NCI-H2081 (cell line): ENCODE measurements at places on chromosomes 1 and 21.

DNA sequence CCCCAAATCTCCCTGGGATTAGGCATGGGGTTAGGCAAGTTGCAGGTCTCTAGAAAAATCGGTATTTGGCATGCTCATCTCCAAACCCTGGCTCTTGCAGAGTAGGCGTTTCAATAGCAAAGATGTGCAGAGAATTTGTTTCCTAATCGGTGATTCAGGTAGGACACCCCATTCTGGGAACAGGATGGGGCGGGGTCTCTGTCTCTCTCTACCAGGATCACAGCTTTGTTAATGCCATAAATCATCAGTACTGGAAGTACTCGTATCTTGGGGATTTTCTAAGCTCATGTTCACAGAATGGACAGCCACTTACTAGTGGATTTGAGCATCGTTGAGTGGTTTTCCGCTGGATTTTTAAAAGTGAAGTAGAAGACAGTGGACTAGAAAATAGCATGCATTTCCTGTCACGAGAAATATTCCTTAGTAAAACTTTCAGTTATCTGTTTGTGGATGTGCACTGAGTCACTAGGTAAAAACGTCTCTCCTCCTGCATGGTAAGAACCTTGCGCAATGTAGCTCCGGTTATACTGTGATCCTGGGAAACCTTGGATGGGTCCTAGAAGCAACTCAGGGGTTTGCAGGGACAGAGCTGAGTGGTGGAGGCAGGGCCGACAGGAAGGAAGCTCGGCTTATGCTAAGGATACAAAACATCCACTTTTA is 5.1 kb downstream of the TMEM51 start:
- no peak for DNase-seq

DNA sequence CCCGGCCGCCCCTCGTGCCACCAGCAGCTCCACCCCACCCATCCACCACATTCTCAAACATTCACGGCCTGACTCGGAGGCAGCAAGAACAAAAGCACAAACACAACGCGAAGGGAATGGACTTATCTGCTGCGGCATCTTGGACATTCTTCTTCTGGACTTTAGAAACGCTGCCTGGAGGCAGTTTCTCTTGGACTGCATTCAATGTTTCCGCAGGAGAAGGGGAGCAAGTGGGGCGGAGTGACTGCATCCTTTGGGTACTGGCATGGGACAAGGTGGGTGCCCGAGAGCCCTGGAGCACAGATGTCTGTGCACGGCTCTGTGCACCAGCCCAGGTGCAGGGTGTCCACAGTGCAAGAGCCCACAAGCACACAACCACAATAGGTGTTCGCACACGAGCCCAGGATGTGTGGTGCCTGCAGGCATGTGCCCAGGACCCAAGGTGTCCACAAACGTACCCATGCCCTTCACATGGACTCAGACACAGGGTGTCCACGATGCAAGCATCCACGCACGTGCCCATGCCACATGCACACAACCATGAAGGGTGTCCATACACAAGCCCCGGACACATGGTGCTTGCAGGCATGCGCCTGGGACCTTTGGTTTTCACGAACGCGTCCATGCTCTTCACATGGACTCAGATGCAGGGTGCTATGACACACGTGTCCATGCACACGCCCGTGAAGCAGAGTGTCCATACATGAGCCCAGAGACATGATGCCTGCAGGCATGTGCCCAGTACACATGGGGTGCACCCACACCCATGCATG is 53.6 kb downstream of the WNT9A start:
- DNase-seq, result no peak

- DNase-seq, result no peak
Measured at GRCh38 chr1:217602380-217602779, 28.5 kb downstream of the GPATCH2 start.

DNA sequence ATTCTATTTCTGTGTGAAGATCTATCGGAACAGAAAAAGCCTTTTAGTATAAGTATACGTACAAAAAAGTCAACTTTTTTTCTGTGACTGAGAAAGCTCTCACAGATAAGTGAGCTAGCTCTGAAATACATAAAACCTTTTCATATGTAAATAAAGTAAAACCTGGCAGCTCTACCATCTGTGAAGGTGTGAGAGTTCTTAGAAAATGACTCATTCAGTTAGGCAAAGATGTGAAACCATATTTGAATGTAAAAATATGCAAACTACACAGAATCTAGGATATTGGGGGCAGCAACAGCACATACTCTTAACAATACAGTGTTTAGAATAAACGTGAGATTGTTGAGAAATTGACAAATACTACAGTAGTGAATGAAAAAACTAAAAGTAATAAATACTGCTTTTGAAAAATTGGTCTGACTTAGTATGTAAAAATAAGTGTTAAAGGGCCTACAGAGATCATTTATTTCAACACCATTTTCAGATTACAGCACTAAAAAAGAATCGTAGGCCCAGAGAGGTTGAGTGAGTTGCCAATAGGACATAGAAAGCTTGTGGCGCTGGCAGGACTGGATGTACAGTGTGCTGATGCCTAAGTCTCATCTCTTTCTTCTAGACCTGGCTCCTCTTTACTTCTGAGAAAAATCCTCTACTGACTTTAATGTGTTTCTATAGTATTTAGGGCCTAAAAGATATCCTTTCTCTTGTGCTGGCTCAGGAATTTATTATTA is 19.8 kb downstream of the ATP6V1G3 start:
- DNase-seq, result no peak

DNA sequence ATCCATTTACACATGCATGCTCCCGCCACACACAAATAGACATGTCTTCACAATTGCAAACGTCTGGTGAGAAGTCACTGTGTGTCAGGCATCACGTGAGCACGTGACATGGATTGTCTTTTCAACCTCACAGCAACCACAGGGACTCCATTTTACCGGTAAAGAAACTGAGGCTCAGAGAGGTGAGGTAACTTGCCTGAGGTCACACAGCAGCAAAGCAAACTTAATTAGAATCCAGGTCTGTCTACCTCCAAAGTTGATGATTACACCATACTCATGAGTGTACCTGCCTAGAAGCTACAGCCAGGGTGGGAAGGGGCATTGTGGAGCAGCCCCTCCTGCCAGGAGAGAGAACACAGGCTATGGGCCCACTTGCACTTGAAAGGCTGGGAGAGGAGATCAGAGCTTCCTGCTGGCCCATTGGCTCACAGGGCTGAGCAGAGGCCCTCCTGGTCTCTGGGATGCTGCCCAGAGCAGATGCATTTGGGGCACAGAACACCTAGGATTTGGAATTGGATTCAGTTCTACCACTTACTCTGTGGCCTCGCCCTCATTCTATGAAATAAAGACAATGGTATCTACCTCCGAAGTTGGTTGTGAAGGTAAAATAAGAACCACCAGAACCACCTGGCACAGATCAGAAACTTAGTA is 44.4 kb upstream of the SELENON start:
- DNase-seq, result no peak

DNA sequence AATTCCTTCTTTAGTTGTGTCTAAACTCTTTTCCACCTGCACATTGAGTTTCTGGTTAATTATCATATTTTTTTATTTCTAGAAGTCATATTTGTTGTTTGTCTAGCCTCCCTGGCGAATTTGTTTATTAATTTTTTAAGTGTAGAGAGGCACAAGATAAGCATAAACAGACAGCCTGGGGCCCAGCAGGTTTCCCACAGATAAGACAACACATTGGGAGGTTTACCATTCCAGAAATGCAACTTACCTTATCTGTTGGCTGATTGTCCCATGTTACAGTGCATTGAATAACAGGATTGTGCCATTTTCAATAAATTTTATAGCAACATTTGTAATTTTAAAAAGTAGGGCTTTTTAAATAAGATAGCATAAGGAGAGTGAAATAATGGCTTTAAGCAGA is 34.9 kb downstream of the COG2 start:
- no peak for DNase-seq

DNA sequence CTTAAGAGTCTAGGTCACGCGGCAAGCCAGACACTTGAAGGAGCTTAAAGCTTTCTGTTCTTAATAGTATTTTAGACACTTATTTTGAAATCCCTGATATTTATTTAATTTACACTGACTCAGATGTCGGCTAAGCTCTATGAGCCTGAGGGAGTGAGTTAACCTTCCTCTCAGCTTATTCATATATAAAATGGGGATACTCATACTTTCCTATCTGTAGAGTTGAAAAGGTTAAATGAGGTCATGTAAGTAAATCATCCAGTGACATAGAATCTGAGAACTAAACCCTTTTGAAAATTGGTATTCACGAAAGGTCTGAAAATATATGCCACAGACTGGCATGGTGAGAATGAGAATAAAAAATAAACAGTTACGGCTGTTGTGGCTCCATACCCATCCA is 1.4 kb upstream of the GPR161 start:
- DNase-seq, result no peak

- DNase-seq, result no peak
Measured at GRCh38 chr1:205037539-205037938, 5.5 kb upstream of the CNTN2 start.

DNA sequence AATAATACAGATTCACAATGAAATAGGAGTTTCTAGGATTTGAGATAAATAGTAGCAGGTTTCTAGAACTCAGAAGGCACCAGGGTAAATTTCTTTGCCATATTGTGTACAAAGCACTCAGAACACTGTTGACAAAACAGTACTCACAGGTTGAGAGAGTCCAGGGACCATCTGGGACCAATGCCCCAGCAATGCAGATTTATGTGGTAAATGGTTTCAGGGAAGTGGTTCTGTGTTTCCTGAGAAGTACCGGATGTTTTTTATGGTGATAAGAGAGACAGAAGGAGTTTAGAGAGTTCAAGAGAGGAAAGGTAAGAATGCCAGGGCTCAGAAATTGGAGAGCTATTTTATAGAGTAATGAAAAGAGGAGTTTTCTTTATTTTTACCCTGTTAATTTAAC is 29.6 kb upstream of the DIPK1A start:
- DNase-seq, result no peak

- no peak for DNase-seq
Measured at GRCh38 chr21:32136546-32136945, 142.3 kb downstream of the MIS18A start.

GRCh38 chr1:200646515-200646914 is 23.2 kb downstream of the DDX59 start:
- no peak for DNase-seq

- peak; percentile 16 for DNase-seq
Measured at GRCh38 chr21:31180256-31181081, 142.2 kb upstream of the KRTAP19-8 start.

GRCh38 chr1:239389703-239390102 is 3.3 kb downstream of the CHRM3 start:
- no peak for DNase-seq

- DNase-seq, result no peak
Measured at GRCh38 chr1:109826446-109826845, 62.7 kb upstream of the EPS8L3 start.

GRCh38 chr1:209549443-209550205 is 33.9 kb upstream of the CAMK1G start:
- DNase-seq, result no peak

DNA sequence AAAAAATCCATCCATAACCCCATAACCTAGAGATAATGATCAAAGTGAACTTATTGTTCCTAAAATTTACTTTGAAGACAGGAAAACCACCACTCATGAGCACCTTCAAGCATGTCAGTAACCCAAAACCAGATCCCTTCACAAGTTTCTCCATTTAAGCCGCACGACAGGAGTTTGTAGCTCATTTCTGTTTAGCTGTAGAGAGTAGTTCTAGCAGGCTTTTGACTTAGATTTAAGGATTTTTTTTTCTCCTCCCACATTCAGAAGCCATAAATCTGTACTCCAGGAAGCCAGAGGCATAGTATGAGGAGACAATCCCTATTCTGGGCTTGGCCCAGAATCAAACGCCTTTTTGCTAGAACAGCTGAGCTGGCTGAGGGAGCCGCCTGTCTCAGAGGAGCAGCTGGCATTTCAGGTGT is 25.6 kb downstream of the TOMM20 start:
- DNase-seq, result peak; percentile 69

DNA sequence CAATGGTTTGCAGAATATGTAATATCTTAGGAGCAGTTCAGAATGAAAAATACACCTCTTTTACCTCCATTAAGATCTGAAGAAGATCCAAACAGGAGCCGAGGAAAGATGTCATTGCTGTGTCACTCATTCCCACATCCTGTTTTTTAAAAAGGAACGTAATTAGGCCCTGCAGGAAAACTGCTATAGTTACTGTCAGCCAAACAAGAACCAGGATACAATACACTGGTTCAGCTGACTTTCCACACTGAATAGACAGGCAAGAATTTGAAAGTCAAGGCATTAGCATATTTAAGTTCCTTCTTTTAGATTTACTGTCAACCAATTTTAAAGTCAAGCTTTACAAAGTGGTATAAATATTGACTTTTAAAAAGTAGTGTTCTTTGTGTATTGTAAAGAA is 63.8 kb downstream of the IARS2 start:
- peak; percentile 10 for DNase-seq

DNA sequence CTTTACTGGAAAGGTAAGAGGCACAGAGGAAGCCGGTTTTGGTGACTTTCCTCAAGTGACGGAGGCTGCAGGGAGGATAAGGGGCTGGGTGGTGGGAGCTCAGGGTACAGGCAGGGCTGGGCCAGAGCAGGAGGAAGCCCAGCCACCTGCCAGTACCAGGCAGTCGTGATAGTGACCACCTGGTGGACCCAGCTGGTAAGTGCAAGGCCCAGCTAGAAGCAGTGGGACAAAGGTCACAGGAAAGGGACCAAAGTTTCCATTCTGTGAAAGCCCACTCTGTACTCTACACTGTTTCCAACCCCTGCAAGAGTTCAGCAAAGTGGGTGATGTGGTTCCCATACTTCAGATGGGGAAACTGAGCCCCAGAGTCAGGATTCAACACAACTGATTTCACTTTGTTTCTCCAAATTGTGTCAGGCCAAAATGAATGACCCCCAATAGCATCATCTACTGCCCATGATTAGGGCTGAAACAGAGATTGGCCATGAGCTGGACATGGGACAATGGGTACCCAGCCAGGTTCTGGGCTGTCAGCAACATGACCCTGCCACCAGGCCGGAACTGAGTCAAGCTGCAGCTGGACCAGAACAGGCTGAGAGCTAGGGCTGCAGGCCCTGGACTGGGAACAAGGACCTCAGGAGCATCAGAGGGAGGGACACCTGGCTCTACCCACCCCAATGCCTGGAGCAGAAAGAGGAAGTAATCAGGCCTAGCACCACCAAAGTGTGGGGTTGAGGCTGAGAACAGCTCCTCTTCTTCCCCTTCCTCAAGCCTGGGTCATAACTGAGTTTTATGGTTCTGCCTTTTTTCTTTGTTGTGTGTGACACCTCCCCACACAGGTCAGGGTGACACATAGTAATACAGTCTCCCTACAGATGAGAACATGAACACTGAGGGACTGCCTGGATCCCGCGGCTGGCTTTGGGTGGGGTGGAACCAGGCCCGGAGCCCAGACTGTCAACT is 50.2 kb downstream of the KCNN3 start:
- DNase-seq, result no peak

DNA sequence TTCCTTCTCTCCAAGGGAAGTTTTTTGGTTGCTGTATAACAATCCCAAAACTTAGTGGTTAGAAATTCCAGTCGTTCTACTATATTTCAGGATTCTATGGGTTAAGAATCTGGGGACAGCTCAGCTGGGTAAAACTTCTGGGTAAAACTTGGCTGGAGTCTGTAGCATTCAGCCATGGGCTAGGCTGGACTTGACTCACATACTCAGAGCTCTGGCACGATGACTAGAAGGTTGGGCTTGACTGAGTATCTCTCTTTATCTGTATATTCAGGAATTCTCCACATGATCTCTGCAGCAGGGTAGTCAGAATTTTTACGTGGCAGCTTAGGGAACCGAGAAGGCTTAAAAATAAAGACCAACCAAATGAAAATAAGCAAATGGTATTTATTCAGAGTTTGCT is 28.2 kb upstream of the HRNR start:
- DNase-seq, result no peak

GRCh38 chr1:3660704-3661103 is 8.4 kb downstream of the TP73 start:
- DNase-seq, result no peak

GRCh38 chr1:30413111-30413440 is 310.3 kb downstream of the MATN1 start:
- DNase-seq, result no peak
